GM13977 (cell line): ENCODE measurements at places on chromosomes 7 and 10.

DNA sequence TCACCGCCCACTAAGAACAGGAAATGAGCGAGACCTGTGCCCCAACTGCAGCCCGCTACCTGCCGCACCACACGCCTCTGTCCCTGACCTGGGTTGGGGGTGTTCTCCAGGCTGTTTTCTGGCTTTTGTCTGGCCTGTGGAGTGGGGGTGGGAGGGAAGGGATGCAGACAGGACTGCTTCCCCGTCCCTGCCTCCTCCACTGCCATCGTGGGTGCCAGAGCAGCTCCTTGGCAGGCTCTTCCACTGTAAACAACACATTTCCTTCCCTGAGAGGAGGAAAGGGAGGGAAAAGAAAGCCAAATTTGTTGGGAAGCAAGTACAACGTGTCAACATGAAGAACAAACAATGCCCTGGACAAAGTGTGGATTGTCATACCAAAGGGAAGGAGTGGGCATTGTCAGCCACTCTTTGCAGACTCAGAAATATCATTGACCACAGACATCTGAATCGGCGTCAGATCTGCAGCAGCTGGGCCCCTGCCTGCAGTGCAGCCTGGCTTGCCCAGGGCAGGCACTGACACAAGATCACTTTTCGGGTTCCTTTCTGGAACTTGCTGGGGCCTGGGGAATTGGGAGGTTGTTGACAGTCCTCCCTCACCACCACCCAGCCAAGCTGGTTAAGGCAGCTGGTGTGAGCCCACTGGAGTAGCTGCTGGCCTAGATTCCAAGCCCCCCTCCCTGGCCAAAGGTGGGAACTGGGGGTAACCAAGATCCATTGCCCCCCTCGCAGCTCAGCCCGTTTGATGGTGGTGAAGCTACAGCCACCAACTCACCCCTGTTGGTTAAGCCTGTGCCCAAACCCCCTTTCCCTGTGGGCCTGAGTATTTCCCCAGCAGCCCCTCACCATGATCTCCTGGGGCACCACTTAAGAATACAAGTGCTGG is 22.6 kb upstream of the TRIM8 start:
- no peak for DNase-seq

- DNase-seq: no peak
Observed at GRCh38 chr10:97920865-97921264, 71.2 kb downstream of the GOLGA7B start.

GRCh38 chr10:73414230-73414945 is 530 bp upstream of the ANXA7 start:
- DNase-seq: no peak

DNA sequence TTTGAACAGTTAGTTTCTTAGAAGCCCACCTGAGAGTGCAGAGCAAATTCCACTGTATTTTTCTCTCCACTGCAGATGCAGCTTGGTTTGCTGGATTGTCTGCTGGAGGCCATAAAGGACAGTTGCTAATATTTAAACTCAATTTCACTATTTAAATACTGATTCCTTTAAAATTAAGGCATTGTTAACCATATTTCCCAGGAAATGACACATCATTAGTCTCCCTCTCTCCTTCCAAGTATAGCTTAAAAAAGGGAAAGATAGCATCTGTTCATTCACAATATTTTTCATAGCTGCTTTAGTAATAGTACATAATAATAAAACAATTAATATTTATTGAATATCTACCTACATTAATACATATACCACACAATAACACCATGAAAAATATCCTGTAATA is 252.9 kb downstream of the HGF start:
- no peak for DNase-seq

- DNase-seq: no peak
Observed at GRCh38 chr7:36860681-36861080, 136.4 kb upstream of the AOAH start.

GRCh38 chr10:35558276-35558675 is 46.9 kb upstream of the GJD4 start:
- DNase-seq: no peak

DNA sequence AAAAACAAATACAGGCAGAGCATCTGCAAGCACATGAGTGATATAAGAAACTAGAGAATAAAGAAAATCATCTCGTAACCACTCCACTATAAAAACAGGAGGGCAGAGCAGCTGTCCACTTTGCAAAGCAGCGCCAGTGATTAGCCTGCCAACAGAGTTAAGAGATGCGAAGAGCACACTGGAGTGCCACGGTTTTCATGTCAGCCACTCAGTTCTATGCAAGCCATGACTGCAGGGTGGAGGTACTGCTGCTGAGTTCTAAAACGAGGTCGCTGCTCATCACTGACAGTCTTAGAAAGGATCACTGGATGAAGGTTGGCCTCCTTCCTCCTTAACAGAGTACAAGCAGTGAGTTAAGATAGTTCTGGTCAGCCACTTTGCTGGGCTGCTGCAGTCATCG is 58.5 kb downstream of the FGFR2 start:
- DNase-seq: no peak

DNA sequence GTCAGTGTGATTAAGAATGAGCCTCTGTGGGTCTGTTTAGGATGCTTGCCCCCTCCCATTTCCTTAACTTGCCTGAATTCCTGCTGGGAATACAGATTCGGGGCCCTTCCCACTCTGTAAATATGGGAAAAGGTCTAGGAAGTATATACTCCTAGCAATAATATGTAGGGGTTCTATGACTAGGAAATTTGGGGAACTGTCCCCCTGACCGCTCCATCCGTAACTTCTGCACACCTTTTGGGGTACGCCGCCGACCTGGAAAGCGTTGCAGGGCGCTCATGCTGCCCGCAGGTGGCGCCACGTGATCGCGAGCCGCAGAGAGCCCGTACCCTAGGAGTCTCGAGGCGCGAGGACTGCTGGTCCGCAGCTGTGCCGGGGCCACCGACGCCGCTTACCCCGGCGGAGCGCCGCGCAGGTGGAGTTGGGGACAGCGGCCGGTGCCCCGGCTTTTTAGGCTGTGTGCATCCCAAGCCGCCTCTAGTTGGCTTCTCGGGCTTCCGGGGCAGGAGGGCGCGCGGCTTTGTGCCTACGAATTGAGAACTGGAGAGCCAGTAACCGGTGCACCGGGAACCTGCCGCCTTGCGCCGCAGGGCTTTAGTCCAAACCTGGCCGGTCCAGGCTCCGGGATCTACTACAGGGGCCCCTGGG is 656 bp upstream of the CNNM2 start:
- DNase-seq: peak; percentile 81
